ENCODE measurements at places on chromosomes 12 and 14.

- no peak for DNase-seq
These were observed 4.0 kb upstream of the GEMIN2 start for GRCh38 chr14:39109893-39110715.

DNA sequence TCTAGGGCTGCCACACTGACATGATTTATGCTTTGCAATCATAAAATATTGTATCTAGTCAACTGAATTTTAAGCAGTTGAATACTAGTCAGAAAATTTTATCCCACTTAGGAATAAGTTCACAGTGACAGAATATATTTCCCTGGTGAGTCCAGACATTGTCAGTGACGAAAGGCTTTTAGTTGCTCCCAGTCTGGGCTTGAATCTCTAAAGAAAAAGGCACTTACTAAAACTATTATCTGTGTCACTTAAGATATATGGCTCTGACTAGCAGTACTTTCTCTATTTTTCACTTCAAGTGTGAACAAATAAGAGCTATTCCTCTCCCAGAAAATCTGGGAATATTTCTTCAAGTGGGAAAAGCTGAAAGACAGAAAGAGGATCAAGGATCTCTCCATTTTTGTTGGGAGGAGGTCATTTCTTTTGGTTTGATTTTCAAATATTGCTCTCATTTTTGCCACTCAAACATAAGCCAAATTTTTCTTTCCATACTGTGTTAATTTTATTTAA is 1262.3 kb upstream of the USP15 start:
- DNase-seq, result no peak

DNA sequence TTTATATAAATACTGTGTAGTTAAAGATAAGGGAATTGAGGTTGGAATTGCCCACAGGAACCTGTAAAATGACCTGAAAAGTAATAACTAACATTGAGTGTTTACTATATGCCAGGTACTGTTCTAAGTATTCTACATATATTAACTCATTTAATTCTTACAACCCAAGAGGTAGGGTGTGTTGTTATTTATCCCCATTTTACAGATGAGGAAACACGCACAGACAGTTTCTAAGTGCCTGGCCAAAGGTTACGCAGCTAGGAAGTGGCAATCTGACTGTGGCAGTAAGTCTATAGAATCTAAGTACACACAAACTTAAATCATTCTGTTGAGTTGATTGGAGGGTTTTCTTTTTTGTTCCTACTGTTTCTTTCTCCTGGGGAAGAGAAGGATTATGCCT is 1.1 kb upstream of the TSPAN31 start:
- no peak for DNase-seq

- no peak for DNase-seq
These were observed 140.7 kb upstream of the PWP1 start for GRCh38 chr12:107544937-107545336.

GRCh38 chr12:111846016-111846415 is 4.0 kb downstream of the MAPKAPK5 start:
- DNase-seq, result no peak

DNA sequence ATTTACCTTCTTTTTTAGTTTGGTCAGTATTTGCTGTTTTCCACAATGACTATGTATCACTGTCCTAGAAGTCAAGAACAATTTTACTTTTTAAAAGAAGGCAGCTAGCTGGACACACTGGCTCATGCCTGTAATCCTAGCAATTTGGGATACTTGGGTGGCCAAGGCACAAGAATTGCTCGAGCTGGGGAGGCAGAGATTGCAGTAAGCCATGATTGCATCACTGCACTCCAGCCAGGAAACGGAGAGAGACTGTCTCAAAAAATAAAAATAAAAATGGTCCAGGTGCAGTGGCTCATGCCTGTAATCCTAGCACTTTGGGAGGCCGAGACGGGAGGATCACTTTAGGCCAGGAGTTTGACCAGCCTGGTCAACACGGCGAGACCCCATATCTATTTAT is 28.3 kb downstream of the MDM1 start:
- no peak for DNase-seq

DNA sequence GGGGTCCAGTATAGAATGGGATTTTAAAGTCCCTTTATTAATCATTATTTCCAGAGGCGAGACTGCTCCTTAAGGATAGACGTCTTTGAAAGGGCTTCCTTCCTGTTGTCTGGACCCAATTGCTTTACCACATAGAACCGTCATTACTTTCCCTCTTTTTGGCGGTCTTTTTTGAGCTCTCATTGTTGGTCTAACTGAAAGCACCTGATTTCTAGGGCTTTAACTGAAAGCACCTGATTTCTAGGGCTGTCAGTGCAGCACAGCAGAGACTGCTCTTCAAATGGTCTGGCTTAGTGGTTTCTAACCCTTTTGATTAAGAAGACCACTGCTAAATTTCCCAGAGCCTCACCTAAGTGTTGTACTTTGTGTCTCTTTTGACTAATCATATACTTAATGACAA is 95.8 kb downstream of the PRKCH start:
- no peak for DNase-seq
